ENCODE measurements at places on chromosomes 5 and 9.

DNA sequence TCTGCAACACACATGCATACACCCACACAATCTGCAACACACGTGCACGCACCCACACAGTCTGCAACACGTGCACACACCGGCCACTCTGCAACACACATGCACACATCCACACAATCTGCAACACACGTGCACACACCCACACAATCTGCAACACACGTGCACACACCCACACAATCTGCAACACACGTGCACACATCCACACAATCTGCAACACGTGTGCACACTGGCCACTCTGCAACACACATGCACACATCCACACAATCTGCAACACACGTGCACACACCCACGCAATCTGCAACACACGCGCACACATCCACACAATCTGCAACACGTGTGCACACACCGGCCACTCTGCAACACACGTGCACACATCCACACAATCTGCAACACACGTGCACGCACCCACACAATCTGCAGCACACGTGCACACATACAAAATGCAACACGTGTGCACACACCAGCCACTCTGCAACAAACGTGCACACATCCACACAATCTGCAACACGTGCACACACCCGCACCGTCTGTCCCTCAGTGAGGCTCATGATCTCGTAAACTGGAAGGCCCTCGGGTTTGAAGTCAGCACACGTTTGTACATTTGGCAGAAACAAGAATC lies 18.4 kb downstream of the PLEKHG4B start:
- DNase-seq = no peak

DNA sequence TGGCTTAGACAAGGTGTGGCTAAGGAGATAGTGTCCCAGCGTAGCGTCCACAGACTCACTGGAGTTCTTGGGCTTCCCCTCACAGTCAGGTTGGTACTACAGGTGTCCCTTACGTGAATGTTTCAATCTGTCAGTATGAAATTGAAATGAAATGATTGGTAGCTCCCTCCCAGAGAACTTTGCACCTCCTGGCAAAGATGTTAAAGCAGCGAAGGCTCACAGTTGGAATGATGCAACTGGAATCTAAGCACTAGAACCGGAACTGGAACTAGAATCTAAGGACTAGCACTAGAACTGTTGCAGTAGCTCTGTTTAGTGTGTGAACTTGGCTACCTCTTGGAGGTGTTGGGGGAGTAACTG lies 1.1 kb downstream of the SLC31A1 start:
- DNase-seq = no peak

GRCh38 chr5:167412556-167412955 lies 878.9 kb upstream of the WWC1 start:
- DNase-seq = no peak

GRCh38 chr9:94631599-94631998 lies 7.7 kb downstream of the FBP1 start:
- no peak for DNase-seq

DNA sequence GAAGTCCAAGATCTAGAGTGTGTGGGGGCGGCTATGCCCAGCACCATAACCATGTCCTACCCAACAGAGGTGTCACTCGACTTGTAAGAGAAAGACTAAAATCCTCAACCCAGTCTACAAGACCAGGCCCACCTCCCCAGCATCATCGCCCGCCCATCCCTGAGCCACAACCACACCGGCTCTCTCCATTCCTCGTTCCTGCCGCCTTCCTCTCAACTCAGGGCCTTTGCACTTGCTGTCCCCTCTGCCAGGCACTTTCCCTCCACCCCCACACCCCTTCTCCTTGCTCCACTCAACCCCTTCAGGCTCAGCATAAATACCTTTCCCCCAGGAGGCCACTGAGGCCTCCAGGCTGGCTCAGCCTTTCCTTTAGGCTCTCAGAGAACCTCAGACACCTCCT lies 69.3 kb downstream of the PAX5 start:
- no peak for DNase-seq

DNA sequence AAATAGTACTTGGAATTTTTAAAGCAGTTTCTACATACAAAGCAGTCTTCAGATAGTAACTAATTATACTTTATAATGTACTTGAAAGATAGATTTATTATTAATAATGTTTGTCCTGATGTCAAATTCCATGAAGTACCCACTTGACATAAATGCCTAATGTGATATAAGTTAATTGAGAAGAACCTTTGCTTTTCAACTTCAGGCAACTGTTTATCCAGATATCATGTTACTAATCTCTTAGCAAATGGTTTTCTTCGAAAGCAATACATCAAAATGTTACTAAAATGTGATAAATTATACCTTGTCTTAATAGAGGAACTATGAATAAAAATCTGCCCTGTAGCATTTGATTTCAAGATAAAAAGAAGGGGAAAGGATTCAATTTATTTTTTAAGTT lies 146.8 kb upstream of the FBXL17 start:
- DNase-seq = no peak

DNA sequence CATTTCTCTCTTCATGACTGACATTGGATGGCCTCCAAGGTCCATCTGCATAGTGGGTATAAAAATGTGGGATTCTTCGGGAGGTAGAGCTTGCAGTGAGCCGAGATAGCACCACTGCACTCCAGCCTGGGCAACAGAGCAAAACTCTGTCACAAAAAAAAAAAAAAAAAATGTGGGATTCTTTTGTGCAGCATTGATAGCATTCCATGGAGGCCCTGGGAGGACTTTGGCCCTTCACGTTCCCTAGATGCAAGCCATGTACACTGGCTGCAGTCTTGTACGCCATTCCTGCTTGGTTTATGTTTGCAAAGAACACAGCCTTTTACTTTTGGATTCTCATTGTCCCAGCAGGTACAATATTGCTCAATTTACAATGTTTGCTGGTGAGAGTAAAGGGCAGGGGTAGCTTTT lies 157.8 kb downstream of the SLCO4C1 start:
- no peak for DNase-seq

GRCh38 chr9:14515571-14516198 lies 177.5 kb downstream of the ZDHHC21 start:
- no peak for DNase-seq

GRCh38 chr5:82265047-82265446 lies 13.1 kb downstream of the RPS23 start:
- DNase-seq = no peak

DNA sequence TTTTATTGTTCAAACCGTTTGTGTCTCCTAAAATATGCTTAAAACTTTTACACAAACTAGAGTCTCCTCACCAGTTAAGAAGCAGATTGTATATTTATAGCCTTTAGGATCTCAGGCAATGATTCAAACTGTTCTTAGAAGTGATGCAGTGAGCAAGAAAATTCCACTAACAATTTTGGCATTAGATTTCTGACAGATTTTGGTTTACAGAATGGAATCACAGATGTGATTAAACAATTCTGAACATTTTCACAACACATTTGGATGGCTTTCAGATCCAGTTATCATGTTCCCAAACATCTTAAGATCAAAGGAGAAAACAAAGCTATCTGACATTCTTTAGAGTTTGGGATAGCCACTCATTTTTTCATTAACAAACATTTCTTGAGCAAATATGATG lies 181.7 kb upstream of the RIOK2 start:
- no peak for DNase-seq

DNA sequence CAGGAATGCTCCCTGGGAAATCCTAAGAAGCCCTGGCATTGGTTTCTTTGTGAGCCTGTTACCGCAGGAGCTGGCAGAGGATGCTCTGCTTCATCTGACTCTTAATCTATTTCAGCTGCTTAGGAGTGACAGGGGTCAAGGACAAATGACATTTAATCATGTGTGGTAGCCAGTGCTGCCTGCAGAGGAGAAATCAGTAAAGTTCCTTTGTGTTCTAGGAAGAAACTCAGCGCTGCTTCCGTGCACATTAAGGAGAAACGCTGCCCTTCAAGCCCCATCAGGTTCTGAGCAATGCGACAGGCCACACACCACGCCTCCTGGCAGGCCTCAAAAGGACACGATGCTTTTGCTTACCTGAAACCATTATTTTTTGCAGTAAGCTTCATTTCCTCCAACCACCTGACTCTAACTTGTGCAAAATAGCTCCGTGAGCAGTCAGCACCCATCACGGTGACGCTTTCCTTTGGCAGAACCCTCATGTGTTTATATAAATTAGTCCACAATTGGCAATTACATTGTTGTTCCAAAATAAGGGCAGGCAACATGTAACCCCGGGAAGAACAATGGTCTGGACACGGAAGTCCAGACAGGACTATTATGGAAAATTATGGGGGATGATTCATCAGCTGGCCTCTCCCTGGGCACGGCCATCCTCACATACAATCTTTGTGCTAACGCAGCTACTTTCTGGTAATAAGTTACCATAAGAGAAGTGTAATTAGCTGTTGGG lies 387.9 kb upstream of the DAP start:
- no peak for DNase-seq

- DNase-seq = no peak
Measured at GRCh38 chr9:81824802-81825730, 103.2 kb upstream of the SPATA31D4 start.

- DNase-seq = no peak
Measured at GRCh38 chr5:123806644-123807043, 294.7 kb downstream of the CSNK1G3 start.

GRCh38 chr9:124442826-124443225 lies 7.4 kb upstream of the ADGRD2 start:
- DNase-seq = no peak

DNA sequence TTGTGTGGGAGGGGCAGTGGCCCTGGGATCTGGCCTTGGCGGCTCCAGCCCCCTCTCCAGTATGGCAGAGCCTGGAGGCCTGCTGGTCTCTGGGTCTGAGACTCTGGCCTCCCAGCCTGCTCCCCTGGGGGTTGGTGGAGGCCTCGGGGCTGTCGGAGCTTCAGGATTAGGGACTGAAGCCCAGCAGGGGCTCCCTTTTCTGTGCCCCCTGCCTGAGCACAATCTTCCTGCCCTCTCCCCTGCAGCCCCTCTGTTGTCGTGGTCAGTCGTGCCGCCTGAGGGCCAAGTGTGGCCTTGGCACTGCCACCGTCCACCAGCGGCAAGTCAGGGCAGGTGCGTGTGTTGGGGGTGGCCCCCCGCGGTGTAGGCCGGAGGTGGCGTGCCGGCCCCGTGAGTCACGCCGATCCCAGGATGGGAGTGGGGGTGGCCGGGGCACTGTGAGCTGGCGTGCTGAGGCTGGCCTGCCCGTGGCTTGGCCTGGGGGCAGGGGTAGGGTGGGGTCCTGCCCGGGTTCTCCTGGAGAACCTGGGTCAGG lies 53.6 kb downstream of the RXRA start:
- DNase-seq = no peak

DNA sequence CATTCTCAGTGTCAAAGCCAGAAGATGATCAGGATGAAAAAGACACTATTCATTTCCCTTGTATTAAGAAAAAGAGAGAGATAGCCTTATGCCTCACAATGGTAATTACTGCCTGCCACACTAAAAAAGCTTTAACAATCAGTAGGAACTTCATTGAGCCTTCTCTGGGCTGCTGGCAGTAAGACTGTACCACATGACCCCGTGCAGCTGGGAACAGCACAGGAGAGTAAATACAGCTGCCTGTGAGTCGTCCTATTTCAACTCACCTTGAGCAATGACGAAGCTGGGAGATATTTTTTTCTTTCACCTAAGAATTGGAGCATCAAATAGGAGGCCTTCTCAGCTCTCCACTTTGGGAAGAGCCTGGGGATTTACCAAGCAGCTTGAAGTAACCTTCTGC lies 316.3 kb downstream of the GABRB2 start:
- no peak for DNase-seq

- DNase-seq = peak; percentile 4
Measured at GRCh38 chr5:45279109-45279508, 417.1 kb downstream of the HCN1 start.

GRCh38 chr9:81242866-81243265 lies 446.5 kb downstream of the TLE1 start:
- DNase-seq = no peak

All from A673 (cell line).